ENCODE measurements at places on chromosomes 4 and X. TPM values are rescaled to one million over a fixed set of nuclear protein-coding genes. Genes with fewer than 3 reads are reported as not detected.

- no peak for DNase-seq
Measured at GRCh38 chr4:37225778-37226177, 18.8 kb upstream of the NWD2 start.

- DNase-seq: no peak
Measured at GRCh38 chrX:150761176-150761818, 68.1 kb downstream of the MTMR1 start.

DNA sequence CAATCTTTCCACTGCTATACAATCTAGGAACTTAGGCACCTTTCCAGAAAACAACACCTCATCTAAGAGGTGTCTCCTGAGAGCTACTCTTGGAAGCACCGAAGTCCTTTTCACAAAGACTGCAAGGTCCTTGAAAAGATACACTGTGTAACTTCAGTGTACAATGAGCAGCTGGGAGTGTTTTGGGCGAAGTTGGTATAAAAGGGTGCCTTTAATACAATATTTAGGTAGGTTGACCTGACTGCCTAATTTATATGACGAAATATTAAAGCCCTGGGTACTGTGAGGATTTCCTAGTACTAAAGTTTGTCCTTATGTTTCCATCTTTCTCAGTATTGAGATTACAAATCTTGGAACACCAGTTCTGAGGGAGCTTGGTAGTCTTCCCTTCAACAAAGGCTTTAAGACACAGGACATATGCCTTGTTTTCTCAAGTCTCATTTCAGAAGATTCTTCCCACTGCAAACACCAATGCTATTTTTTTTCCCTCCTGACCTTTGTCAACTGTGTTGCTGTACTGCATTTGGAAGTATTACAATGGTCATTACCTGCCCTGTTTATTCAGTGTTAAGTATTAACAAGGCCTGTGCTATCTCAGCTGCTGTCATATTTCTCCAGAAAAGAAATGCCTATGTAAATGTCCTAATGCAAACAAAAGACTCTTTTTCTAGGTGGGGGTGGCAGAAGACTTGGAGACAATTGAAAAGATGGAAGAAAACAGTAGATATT is 134.2 kb downstream of the MAML3 start:
- DNase-seq: no peak

DNA sequence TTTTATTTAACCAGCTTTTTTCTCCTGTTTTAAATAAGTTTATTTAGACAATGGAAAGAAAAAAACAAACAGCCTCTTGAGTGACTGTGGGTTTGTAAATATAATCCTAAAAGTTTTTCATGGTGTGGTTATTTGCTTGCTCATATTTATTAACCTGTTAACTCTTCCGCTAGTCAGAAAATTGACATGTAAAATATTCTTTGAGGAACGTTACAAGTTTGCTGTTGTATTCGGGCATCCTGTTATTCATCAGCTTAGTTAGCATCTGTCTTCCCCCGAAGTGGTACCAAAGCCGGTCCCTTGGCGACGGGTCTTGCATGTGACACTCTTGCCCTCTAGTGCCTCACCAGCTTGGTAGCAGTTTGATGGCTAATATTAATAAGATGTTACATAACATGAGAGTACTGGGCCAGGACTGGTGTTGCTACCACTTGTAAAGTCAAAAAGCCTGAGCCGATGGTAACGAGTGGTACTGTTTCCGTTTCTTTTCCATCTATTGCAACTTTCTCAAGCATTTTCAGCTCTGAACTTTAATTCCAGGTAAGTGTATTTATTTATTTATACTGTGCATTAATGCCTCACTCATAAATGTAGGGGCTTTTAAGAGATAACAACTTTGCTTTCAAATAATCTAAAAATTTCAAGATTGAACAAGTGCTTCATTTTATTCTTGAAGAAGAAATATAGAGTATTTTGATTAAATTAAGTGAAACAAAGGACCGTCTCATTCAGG is at the start of gene NDST3:
NDST3 (plus strand) TSS at position 434 of the 733 bp plus-strand sequence. CDS start 19,425 bp downstream, outside the sequence.
- DNase-seq: peak; percentile 45

GRCh38 chr4:38367642-38368174 is 296.3 kb upstream of the KLF3 start:
- no peak for DNase-seq

- DNase-seq: no peak
Measured at GRCh38 chrX:105273326-105273725, 52.8 kb upstream of the TEX13A start.

DNA sequence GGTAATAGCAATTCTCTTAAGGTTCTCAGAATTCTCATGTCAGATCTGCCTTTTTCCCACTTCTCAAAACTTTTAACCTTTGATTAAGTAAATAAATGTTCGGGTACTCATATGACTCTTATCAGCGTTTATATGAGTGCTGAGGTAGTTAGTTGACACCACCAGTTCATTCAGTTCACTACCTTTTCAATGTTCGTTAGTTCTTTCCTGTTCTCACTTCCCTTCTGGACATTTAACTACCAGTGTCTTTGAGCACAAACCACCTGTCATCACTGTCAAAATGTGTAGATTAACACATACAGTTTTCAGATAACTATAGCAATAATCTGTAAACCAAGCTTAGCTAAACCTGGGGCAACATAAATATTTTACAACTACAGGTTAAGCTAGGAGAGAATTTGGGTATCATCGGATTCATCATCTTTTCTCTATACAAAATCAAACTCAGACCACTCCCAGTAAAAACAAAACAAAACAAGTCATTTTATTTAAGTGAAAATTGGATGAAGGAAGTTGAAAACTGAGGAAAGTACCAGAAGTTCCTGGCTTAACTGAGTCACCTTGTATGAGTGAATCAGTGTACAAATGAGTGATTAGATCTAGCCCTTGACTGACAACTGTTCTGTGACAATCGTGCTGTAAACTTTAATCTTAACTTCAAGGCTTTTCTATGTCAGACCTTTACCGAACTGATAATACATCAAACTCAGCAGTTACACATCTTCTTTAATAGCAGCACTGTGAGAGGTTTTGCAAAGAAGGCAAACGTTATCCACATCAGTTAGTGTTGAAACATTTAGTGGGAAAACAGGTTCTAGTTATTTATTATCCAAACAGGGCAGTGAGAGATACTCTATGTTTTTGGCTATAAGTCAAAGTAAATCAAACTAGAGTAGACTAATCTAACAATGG is 41.9 kb downstream of the ARHGEF38 start:
- no peak for DNase-seq

Gene NXF2
- total RNA-seq: not detected

Gene NSUN7
- 1.5 TPM for total RNA-seq

Gene RAB39B
- not detected for total RNA-seq

Gene MAGEA8
- not detected for total RNA-seq

Gene UBE2K
- total RNA-seq: 57.7 TPM

All from Right ventricle myocardium superior (tissue), 1 donor.